AG09319 (cell line): ENCODE measurements at places on chromosomes 1 and 21.
A peak's percentile ranks its signal among the peaks of the same experiment; 100 is the strongest.

GRCh38 chr1:5944843-5945167 is 47.4 kb downstream of the NPHP4 start:
- no peak for DNase-seq

GRCh38 chr1:47709019-47709871 is 271.4 kb downstream of the FOXD2 start:
- no peak for DNase-seq

DNA sequence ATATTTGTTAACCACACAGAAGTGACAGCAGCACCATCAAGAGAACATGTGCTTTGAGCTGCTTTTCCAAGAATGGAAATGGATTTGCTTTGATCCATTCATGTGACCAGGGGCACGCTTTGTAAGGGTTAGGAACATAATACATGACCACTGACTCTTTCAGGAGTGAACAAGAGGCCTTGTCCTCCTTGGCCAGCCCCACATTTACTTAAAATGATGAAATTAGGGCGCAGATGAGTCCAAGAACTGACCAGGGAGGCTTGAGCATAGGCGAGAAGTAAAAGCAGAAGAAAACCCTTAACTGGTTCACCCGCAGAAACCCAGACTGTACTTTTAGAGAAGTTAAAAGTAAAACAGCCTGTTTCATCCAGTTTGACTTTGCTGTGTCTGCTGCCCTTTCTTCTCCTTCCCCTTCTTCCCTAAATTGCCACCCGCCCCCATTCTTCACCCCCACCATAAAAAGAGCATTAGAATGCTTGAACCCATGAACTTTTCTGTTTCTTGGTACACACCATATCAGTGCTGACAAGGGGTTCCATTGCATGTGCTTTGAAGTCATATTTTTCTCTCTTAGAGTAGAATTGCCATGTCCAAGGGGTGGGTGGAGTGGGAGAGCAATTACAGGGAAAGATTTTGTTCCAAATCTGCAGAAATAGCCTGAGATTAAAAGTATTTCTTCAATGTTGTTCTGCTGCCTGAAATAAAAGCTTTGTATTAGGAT is 2.6 kb upstream of the GLUL start:
- DNase-seq: no peak

- DNase-seq: no peak
Observed at GRCh38 chr1:117615474-117615873, 9.6 kb downstream of the TENT5C start.

DNA sequence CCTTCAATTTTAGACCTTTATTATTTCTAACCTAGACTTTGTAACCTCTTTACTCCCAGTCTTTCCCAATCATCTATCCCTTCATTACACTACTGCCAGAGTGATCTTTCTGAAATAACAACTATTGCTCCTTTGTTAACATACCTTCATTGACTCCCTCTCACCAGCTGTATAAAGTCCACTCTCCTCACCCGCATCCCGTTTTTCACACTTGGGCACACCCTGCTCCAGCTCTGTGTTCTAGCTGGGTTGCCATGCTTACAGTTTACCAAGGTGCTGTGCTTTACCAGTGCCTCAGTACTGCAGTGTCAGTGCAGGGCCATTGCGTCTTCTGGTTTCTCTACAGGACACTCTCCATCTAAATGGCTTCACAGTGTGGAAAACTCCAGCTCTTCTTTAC is 148.2 kb downstream of the NFIA start:
- DNase-seq: no peak

- DNase-seq: no peak
Observed at GRCh38 chr1:94528299-94528698, 13.3 kb downstream of the F3 start.

GRCh38 chr1:223228201-223228600 is 85.2 kb upstream of the TLR5 start:
- no peak for DNase-seq

- no peak for DNase-seq
Observed at GRCh38 chr1:29237129-29237821, 953 bp downstream of the PTPRU start.

- no peak for DNase-seq
Observed at GRCh38 chr1:85707267-85707989, 805 bp downstream of the ZNHIT6 start.

- DNase-seq: no peak
Observed at GRCh38 chr1:67832737-67833601, at the start of gene GNG12. Gene GNG12 (minus strand): TSS chr1:67833467. CDS start chr1:67707686, 125,781 bp downstream.

DNA sequence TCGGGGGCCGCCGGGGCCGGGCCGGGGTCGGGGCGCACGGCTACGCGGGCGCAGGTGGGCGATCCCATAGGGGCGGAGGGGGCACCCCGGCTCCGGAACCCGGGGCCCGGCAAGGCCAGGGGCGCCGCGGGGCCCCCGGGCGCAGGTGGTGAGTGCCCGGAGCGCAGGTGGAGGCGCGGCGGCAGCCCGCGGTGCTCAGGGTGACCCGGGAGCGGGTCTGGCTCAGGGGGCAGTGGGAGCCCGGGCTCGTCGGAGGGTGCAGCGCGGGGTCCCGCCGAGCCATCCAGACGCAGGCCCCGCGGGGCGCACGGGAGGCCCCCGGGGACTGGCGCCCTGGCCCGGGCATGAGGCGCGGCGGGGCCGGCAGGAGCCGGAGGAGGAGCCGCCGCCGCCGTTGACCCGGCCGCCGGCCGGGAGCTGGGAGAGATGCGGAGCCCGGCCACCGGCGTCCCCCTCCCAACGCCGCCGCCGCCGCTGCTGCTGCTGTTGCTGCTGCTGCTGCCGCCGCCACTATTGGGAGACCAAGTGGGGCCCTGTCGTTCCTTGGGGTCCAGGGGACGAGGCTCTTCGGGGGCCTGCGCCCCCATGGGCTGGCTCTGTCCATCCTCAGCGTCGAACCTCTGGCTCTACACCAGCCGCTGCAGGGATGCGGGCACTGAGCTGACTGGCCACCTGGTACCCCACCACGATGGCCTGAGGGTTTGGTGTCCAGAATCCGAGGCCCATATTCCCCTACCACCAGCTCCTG is 489 bp downstream of the CELSR2 start:
- no peak for DNase-seq

DNA sequence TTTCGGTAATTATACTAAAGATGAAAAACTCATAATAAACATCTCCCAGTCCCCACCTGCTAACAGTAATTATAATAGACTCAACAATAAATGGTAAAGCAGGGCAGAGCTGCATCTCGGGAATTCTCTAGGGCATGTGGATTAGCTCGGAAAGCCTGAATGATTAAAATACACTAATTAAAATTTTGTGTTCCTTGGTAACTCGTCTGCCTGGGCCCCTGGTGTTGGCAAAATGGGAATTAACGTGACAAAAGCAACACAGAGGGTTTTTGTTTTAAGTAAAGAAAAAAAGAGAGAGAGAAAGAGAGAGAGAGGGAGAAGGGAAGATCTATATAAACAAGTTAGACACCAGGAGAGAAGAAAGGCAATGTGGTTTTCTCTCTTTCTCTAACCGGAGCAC is 62.1 kb downstream of the CASZ1 start:
- DNase-seq: no peak

GRCh38 chr1:20033420-20033819 is 36.6 kb upstream of the PLA2G5 start:
- no peak for DNase-seq

GRCh38 chr1:101136739-101137138 is 100.1 kb upstream of the S1PR1 start:
- DNase-seq: no peak

DNA sequence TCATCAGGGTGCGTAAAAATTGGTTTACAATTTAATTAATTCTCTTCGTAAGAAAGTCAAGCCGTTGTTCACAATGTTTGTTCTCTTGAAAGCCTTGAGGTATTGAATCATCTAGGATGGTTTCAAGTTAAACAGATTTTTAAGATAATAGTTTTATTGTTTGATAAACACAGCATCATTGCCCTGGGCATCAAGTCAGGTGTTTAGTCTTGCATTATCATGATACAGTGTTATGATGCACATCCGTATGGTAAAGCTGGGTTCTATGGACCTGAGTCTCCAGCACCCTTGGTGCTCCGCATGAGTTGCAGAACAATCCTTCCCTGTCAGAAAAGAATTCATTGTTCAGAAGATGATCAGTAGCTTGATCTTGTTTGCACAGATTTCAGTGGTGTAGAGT is 359.5 kb downstream of the LMO4 start:
- no peak for DNase-seq

- peak; percentile 29 for DNase-seq
Observed at GRCh38 chr1:10459184-10459583, 9.4 kb downstream of the CORT start.

DNA sequence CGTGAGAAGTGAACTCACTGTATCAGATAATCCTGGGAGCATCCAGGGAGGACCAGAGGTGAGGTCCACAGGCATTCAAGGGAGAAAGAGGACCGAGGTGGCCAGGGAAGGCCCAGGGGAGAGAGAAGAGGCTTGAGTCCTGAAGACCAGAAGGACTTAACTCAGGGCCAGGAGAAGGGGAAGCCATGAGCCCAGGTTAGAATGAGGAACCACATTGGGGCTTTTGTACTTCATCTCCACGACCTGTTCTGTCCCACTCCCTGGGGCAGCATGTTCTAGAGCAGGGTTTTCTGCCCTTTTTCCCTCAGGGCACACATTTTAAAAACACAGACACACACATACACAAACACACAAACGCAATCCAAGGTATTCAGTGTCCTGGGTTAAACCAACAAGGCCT is 8.4 kb downstream of the LGR6 start:
- DNase-seq: no peak
